ENCODE measurements at places on chromosomes 3 and 15.

DNA sequence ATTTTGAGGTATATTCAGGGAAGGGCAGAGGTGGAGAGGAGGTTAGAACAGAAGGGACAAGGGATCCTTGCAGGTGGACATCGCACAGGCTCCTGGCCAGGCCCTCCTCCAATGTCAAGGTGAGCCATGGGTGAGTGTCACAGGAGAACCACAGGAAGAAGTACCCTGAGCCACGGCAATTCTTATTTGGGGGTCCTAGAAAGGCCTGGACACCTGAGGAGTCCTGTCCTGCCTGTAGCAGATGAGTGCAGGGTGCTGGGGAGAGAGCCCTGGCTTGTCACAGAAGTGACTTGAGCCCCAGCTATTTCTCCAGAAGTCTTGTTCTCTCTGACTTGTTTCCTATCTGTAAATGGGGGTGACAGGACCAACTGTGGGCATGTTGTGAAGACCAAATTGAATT lies 4.3 kb downstream of the SLC6A20 start:
- no peak for DNase-seq

GRCh38 chr3:126159476-126159875 lies 20.9 kb downstream of the ALDH1L1 start:
- DNase-seq: no peak

- no peak for DNase-seq
Observed at GRCh38 chr3:102144063-102144462, 290.8 kb upstream of the ZPLD1 start.

DNA sequence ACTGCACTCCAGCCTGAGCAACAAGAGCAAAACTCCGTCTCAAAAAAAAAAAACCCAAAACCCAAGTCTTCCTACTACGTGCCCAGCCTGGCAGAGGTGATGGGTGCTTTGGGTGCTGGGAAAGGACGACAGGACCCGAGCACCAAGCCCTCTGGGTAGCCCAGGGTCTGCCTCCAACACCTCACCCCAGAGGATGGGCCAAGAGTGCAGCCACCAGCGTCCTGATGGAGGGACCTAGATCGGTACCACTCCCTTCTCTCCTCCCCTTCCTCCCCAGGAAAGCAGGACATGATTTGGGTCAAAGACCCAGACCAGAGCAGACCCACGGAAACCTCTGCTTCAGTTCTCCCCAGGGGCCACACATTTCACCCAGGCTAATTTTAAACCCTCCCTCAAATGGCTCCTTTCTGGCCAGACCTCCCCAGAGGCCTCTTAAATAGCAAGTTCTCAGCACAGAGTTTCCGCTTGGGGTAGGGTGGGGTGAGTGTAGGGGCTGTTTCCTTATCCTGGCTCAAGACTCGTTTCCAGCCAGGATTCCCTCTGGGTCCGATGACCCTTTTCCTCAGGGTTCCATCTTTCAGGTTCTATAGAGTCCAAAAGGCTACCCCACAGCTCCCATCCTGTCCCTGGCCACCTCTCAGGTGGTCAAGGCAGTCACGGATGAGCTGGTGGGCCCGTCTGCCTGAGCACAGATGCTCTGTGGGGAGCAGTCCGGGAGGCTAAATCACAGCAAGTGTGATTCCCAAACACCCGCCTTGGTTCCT lies 20.5 kb downstream of the RBPMS2 start:
- no peak for DNase-seq

DNA sequence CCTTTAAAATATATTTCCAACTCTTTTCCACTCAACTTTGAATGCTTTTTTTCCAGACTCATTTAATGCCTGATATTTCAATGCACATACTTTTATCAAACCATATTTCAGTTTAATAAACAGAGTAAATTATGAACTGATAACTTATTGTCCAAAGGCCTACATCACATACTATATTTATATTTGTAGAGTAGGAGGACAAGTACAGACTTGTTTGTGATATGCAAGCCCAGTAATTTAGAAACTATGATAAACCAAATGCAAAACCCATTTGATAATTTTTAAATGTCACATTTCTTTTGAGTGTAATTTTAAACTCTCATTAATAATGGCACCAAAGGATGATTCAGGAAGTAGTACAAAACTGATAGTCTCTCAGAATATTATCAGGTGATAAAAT lies 3.3 kb downstream of the RFX7 start:
- DNase-seq: no peak

- DNase-seq: no peak
Observed at GRCh38 chr3:146466604-146467003, 2.8 kb downstream of the PLSCR2 start.

DNA sequence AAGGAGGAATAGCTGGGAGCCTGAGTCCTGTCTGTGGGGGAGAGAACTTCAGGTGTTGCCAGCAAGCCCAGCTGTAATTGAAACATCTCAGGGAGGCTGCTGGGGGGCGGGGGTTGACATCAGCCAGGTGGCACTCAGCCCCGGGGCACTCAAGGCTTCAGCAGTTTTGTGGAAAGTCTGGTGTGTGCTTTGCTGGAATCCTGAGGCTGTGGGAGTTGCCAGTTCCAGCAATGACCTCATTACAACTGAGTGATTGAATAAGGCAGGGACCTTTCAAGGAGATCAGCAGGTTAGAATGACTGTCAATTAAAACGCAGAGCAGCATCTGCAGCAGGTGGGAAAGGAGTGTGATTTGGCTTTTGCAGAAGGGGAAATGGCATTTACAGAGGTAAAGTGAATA lies 75.7 kb downstream of the FAM43A start:
- DNase-seq: no peak

GRCh38 chr3:104347291-104347690 lies 1019.4 kb upstream of the ALCAM start:
- DNase-seq: no peak

GRCh38 chr3:117303443-117303842 lies 593.9 kb downstream of the TUSC7 start:
- DNase-seq: no peak

DNA sequence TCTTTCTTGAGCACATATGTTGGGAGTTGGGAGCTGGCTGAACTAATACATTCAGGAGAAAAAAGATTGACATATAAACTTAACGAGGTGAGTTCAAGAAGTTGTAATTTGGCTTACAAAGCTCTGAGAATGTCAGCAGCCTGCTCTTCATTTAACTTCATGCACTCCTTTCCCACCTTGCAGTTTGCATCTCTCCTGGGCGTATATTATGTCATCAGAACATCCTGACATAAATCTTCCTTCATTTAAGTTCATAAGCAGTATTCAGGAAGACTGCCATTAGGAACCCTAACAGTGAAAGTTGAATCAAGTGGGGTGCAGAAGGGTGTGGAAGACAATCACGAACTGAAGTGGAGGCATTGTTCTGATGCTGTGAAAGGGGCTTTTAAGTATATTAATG lies 288.1 kb downstream of the ARPP21 start:
- no peak for DNase-seq

GRCh38 chr15:27817258-27817657 lies 281.9 kb downstream of the OCA2 start:
- no peak for DNase-seq

DNA sequence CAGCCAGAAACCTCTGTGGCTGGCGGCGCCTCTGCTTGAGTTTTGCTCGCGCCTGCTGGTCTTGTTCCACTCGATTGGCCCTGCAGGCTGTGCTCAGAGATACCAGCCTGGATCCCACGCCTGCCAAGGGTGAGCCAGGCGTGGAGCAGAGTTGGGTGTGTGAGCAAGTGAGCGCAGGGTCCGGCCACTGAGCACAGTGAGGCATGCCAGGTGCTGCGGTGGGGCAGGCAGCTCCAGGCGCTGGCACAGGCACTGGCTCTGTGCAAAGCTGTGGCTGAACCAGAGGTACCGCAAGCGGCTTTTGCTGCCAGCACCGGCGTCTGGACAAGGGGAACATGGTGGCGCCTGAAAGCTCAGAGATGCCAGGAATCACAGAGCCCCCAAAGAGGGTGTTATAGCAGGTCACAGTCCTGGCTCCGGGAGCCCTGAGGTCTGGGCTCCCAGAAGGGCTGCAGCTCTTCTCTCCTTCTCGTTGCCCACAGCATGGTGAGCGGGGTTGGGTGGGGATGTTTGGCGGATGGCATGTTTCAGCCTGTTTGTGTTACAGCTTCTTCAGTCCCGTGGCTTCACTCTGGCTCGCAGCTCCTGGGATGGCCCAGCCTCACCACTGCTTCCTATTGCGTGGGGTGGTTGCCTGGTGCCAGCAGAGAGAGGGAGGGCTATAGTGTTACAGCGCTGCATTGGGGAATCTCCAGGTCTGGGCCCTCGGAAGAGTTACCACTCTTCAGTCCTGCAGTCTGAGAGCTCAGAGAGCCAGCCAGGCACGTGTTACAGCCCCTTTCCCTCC lies 73.9 kb downstream of the NR1D2 start:
- DNase-seq: no peak

DNA sequence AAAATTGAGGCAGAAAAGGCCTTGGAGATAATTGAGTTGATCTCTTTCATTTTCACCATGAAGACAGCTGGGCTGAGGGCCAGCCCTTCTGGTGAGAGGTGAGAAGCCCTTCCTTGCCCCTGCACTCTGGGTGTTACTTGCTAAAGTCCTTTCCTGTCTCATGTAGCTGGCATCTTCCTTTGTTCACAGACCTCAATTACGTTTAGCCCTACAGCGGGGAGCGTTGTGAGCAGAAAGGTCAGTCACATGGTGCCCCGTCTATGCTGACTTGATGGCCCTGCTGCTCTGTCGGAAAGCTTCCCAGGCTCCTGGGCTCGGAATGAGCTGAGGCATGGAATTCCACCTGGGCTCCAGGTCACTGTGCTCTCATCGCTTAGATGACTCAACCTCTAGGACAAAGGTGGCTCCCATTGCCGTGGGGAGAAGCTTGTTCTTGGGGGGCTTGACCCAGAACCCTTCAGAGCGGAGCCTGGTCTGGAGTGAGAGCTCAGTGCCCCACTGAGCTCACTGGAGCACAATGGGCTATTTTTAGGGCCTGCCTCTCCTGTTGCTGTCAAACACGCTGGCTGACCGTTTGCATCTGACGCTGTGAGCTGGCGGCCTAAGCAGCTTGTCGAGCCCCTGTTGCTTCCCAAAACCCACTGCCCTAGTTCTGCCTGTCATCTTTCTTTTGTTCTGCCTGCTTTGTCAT lies 47.0 kb downstream of the RPLP1 start:
- DNase-seq: no peak

- no peak for DNase-seq
Observed at GRCh38 chr15:90190606-90191343, 10.4 kb upstream of the SEMA4B start.

DNA sequence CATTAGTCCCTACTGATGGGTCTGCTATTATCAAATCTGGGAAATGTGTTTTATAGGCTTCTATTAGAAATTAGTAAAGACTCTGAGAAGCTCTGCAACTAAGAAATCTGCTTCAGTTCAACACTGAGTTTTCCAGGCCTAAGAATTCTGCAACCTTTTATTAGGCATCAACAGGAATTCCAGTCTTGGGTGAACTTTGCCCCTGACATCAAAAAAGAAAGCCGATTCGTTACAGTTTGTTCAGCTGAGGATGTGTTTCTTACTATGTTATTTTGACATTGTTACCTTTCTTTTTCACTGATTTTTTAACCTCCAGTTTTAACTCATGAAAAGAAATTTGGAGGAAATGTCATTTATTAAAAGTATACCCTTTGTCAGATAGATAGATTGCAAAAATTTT lies 131.5 kb upstream of the KCNH8 start:
- DNase-seq: no peak

GRCh38 chr3:106014971-106015370 lies 146.2 kb upstream of the CBLB start:
- DNase-seq: no peak

Measured in activated T-cell treated with anti-CD3 and anti-CD28 coated beads for 1 hour (primary cell).